Pancreas (tissue), 10 donors: ENCODE measurements at places on chromosomes 6 and 20. TPM values are rescaled to one million over a fixed set of nuclear protein-coding genes. Genes with fewer than 3 reads are reported as not detected.

DNA sequence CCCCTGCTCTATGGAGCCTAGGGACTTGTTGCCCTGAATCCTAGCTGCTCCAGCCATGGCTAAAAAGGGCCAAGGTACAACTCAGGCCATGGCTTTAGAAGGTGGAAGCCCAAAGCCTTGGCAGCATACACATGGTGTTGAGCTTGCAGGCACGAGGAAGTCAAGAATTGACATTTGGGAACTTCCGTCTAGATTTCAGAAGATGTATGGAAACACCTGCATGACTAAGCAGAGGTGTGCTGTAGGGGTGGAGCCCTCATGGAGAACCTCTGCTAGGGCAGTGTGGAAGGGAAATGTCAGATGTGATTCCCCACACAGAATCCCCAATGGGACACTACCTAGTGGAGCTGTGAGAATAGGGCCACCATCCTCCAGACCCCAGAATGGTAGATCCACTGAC lies 95.1 kb upstream of the TMEM170B start:
- no peak for DNase-seq

GRCh38 chr20:51659491-51660050 lies 108.6 kb downstream of the ATP9A start:
- no peak for DNase-seq

DNA sequence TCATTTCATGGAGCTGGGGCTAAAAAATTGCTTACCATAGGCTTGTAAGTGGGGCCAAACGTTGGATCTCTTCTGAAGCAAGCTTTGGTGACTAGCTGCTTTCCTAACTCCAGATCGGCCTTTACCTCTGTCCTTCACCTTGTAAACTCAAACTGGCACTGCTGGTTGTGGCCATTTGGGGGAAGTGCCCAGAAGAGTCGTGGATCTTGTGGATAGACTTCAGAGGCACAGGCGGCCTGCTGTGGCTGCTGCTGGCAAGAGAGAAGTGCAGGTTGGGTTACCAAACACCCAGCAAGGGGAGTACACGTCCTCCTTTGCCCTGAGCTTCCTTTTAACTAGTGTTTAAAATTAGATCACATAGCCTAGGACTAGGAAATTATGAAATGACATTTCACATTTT lies 36.8 kb upstream of the KLHL31 start:
- DNase-seq, result no peak

DNA sequence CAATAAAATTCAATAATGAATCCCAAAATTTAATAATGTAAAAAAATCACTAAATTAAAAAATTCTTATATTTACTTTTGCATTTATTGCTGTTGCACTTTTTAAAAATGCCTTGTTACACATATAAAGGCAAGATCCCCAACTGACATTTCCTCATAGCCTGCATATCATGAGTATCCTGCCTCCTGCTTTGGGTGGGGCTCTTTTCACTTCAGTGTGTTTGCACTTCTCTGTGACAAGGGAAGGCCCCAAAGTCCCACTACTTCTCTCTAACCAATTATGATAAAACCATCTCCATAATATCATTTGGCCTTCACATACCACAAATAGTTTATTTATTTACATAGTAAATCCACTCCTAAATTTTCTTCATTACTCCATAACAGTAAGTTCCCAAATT lies 446.1 kb upstream of the MARCKS start:
- DNase-seq, result no peak

The VSTM2L gene
- 1.9 TPM for total RNA-seq

The VGLL2 gene
- total RNA-seq, result not detected
